ENCODE measurements at places on chromosomes 13 and 19.

- DNase-seq: peak; percentile 24
These were observed 88.4 kb upstream of the DOCK9 start for GRCh38 chr13:99066219-99066618.

DNA sequence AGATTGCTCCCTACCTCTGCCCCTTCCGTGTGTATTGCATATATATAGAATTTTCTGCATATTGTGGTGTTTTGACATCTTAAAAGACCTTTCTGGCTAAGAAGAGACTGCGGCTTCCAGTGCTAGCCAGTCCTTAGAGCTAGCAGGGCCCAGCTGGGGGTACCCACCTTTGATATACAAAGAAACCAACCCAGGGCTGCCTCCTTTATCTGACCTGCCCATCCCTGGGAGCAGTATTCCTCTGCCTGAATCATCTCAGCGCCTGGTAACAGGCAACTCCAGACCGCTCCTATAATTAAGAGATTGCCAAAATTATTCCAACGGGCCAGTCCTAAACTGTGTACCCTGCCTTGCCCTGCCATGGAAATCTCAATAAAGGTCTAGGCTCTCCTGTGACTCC is 186.3 kb upstream of the RNF113B start:
- DNase-seq: no peak

DNA sequence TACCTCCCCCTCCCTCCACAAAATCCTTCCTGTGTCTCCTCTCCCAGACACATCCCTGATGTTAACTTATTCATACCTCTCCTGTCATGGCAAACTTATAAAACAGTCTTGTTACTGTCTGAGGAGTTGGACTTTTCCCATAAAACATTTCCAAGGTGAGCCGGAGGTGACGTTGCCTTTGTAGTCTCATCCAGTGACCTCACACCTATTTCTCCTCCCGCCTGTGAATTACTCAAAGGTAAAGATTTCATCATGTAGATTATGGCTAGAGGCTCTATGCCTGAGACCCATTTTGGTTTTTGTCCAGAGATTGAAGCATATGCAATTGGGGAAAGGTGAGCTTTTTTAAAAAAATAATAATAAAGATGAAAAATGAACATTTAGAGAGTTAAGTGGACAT is 529.0 kb downstream of the MYO16 start:
- DNase-seq: no peak

GRCh38 chr13:82661126-82661525 is 1221.1 kb downstream of the SLITRK1 start:
- no peak for DNase-seq

- no peak for DNase-seq
These were observed 549.1 kb upstream of the MIR17HG start for GRCh38 chr13:90798381-90798780.

All from CD4-positive, alpha-beta T cell treated with Interleukin-17A for 1 hour (primary cell).